ENCODE measurements at places on chromosomes 3 and 15.
A peak's percentile ranks its signal among the peaks of the same experiment; 100 is the strongest.

DNA sequence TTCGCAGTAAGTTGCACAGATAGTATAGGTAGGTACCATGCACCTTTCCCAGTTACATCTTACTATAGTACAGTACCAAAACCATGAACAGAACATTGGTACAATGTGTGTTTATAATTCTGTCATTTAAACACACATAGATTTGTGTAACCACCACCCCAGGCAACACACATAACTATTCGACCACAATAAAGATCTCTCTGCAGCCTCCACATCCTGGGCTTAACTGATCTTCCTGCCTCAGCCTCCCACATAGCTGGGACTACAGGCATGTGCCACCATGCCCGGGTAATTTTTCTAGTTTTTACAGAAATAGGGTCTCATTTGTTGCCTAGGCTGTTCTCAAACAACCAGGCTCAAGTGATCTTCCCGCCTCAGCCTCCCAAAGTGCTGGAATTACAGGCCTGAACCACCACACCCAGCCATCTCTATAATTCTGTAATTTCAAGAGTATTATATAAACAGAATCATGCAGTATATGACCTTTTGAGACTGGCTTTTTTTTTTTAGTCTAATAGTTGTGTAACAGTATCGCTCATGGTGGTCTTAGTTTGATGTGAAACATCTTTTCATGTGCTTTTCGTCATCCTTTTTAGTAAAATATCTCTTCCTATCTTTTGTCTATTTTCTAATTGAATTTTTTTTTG is 13.3 kb upstream of the TMF1 start:
- DNase-seq, result no peak

GRCh38 chr3:103057003-103057402 is 622.2 kb downstream of the ZPLD1 start:
- peak; percentile 30 for DNase-seq

DNA sequence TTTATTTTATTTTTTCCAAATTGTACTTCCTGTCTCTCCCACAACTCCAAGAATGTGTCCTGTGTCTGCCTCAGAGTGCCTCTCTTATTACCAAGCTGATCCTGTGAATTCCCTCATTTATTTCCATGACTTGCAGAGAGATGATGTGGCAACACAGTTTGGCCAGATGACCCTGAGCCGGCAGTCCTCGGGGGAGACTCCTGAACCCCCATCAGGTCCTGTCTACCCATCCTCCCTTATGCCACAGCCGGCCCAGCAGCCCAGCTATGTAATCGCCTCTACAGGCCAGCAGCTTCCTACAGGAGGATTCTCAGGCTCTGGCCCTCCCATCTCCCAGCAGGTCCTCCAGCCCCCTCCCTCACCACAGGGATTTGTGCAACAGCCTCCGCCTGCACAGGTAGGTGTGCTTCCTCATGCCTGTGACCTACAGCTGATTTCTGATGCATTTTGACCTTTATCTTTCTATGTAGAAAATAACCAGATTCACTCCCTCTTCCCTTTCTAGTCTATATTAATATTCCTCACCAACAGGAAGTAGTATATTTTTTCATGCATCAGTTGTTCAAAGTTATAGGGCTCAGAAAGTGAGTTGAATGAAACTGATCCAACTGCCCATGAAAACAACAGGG is 100.0 kb downstream of the ARPP21 start:
- DNase-seq, result no peak

- no peak for DNase-seq
Measured at GRCh38 chr3:64799606-64800005, 111.8 kb upstream of the ADAMTS9 start.

GRCh38 chr3:133745981-133746711 is at the start of gene TF:
TF (plus strand) TSS chr3:133746393; CDS start chr3:133746441, 48 bp downstream.
- no peak for DNase-seq

DNA sequence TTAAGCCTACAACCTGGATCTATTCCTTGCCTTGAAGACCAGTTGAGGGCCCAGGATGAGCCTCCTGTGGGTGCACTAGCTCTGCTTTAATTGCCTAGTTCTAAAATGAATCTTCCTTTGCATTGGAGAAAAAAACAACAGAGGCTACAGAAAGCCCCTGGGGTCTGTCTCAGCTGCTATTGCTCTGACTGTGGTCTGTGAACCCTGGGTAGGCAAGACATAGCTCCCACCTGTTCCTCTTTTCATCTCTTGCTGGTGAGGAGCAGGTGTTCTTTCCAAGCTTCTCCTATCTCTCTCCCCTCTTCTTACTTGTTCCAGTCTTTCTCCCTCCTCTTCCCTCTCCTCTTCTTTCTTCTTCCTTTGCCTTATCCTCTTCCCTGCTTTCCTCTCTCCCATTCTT is 28.8 kb downstream of the RBP2 start:
- DNase-seq, result no peak

GRCh38 chr3:140160553-140160952 is 225.6 kb downstream of the CLSTN2 start:
- no peak for DNase-seq

- DNase-seq, result peak; percentile 25
Measured at GRCh38 chr3:120742849-120743365, 363 bp downstream of the GTF2E1 start.

GRCh38 chr3:148329481-148330235 is 368.0 kb upstream of the AGTR1 start:
- DNase-seq, result no peak

- DNase-seq, result no peak
Measured at GRCh38 chr15:91698241-91698640, 155.3 kb upstream of the SLCO3A1 start.

GRCh38 chr3:38224357-38224756 is 41.3 kb upstream of the SLC22A13 start:
- no peak for DNase-seq

- no peak for DNase-seq
Measured at GRCh38 chr15:71597637-71598036, 212.7 kb upstream of the NR2E3 start.

- no peak for DNase-seq
Measured at GRCh38 chr3:106920609-106921008, 456.6 kb upstream of the CCDC54 start.

DNA sequence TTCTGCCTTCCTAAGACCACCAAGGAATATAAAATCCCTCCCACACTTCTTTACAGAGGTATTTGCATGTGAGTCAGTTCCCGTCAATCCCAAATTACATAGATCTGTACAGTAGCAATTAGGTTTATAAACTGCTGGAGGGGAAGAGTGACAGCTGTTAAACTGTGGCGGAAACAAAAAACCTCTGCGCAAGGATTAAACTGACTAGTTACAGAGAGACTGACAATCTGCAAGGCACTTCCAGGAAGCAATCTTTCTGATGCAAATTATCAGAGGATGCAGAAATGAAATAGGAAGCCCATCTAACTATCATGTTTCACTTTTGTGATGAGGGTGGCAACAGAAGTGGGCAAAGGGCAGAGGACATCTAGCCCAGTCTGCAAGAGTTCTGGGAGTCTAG is 150.4 kb downstream of the RTP4 start:
- no peak for DNase-seq

- DNase-seq, result peak; percentile 54
Measured at GRCh38 chr15:50953302-50953701, 44.8 kb downstream of the AP4E1 start.

- DNase-seq, result peak; percentile 96
Measured at GRCh38 chr3:127002195-127003174, 19.6 kb downstream of the PLXNA1 start.

- peak; percentile 91 for DNase-seq
Measured at GRCh38 chr3:155230382-155230781, 63.1 kb downstream of the STRIT1 start.

DNA sequence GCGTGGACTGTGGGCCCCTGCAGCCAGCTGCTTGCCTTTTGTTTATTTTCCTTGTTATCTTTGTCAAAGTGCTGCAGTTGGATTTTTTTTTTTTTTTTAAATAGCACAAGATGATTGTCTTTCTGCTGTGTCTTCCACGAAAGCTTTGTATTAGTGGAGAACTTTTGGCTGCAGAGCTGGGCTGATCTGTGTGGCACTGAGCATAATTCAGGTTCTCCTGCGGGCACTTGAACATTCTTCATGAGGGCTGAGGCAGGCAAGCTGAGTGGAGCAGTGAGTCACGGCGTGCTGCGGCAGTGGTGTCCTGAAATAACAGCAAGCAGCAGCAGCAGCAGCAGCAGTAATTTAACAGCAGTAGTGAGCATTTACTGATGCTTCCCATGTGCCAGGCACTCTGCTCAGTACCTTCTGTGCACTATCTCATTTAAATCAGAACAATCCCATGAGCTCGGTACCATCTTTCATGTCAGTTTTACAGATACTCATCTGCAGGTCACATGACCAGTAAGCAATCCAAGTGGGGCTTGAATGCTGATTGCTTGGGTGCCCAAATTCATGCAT is 45.8 kb downstream of the MITF start:
- peak; percentile 74 for DNase-seq

DNA sequence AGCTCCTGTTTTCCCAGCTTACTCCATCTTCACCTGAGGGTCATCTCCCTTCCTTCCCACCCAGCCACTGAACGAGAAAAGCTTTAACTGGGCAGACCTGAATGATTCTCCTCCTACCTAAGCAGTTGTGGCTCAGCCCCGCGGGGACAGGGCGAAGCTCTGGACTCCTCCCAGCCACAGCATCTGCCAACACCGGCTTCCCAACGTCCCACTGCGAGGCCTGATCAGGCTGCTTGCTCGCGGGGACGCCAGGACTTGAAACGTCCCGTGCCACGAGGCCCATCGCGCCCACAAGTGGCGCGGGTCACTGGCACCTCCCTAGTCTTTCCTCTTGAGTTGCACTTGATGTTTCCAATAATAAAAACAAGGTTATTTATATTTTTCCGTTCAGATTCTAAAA is at the start of gene SPATA16:
Gene SPATA16, minus strand, starts transcription at position 250 of the 400 bp plus-strand sequence. CDS start 23,504 bp downstream, outside the sequence.
- no peak for DNase-seq

GRCh38 chr3:102059145-102059943 is 210.0 kb downstream of the NFKBIZ start:
- no peak for DNase-seq

- peak; percentile 38 for DNase-seq
Measured at GRCh38 chr3:63193647-63194046, 84.5 kb upstream of the SYNPR start.

GRCh38 chr15:25175033-25175788 is 220.4 kb downstream of the SNRPN start:
- DNase-seq, result no peak

GRCh38 chr15:57138349-57138788 is 219.9 kb downstream of the TCF12 start:
- DNase-seq, result peak; percentile 55

- DNase-seq, result peak; percentile 65
Measured at GRCh38 chr3:123546133-123546755, 38.6 kb downstream of the HACD2 start.

DNA sequence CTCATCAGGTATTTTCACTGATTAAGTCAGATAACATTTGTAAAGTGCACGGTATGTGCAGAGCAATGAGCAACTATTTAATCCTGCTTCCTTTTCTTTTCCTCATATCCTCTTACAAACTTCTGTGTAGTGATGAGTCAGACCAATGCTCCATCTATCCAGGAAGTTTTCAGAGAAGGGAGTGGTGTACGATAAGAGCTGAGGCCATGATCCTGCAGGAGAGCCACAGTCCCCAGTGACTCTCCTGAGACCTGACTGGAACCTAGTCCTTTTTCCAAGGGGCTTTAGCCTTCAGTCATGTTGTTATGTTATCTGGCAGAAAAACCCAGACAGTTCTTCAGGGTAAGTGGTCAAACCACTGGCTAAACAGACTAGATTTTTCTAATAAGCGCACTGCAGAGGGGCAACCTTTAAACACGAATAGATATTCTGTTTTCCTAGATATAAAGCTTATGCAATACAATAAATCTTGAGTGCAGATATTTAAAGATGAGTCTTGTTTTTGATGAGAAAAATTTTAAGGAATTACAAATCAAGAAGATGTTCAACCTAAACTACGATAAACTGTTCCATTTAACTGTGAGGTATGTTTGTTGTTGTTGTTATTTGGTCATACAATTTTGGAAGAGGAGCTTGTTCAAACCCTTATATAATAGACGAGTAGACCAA is 110.5 kb upstream of the RAP2B start:
- DNase-seq, result peak; percentile 70

- DNase-seq, result peak; percentile 64
Measured at GRCh38 chr3:188468662-188469061, 314.7 kb downstream of the LPP start.

- DNase-seq, result no peak
Measured at GRCh38 chr3:160780245-160780644, 24.2 kb downstream of the PPM1L start.

DNA sequence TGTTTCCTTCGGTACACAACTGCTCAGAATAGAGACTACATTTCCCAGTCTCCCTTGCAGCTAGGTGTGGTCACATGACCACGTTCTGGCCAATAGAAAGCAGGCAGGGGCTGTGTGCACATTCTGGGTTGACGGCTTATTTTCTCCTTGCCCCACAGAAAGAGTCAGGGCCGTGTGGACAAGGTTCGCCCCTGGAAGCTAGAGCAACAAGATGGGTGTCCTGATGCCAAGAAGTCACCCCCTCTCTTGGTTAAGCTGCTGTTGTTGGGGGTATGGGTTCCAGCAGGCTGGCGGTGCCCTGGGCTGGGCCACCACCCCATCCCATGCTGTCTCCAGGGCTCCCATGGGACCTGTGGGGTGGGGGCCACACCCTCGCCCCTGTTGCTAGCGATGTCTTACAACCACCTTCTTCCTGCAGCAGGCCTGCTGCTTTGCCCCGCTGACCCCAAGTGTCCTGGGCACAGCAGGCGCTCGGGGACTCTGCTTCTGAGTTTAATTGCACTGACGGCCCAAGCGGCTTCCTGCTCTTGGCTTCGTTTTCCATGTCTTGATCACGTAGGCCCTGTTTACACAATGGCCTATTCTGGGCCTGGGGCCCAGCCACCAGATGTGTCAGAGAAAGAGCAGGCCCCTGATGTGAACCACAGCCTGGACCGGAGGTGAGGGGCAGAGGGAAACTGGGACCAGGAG is 24.9 kb downstream of the ABTB1 start:
- DNase-seq, result peak; percentile 92

- peak; percentile 58 for DNase-seq
Measured at GRCh38 chr15:64856429-64857145, 14.9 kb downstream of the PLEKHO2 start.

- no peak for DNase-seq
Measured at GRCh38 chr3:142444343-142444742, 3.5 kb downstream of the XRN1 start.

DNA sequence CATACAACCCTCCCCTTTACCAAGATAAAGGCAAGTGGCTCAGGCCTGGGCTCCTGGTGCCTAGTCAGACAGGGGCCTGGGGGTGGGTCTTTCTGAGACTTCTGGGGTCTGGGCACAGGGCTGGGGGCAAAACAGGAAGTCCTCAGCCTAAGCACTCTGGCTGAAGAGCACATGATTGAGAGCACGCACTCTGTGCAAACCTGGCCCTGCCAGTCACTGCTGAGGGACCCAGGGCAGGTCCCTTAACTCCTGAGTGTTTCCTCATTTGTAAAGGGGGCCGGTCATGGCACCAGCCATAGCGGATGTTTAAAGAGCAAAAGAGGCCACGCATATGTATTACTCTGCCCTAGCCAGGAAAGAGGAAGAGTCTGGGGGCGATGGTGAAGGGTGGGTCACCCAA is 16.0 kb downstream of the TKT start:
- DNase-seq, result no peak

GRCh38 chr15:76056931-76057330 is 2.9 kb upstream of the TMEM266 start:
- no peak for DNase-seq

GRCh38 chr3:42438193-42438592 is 27.8 kb upstream of the LYZL4 start:
- DNase-seq, result no peak

- peak; percentile 48 for DNase-seq
Measured at GRCh38 chr15:27730868-27731267, 368.2 kb downstream of the OCA2 start.

GRCh38 chr3:112048911-112049310 is 14.4 kb downstream of the TMPRSS7 start:
- DNase-seq, result no peak

GRCh38 chr15:86911022-86911421 is 831.4 kb downstream of the AGBL1 start:
- DNase-seq, result no peak

Data from AG10803 (cell line).